Glomerular endothelial cell (primary cell): ENCODE measurements at places on chromosomes 3 and 15.

DNA sequence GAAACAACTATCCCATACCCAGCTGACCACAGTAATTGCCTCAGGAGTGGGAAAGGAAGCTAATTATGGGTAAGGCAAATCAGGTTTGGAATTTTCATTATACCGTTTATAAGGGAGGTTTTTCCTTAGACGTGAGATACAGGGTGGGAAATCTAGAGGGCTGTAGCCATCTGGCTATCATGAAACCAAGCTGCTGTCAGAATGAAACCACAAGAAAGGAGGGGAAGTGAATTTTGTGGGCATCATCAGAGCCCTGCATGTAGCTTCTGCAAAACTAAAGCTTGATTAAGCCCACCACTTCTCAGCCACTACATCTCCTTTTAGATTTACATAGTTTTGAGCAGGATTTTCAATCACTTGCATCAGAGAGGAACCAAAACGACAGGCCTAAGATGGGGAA lies 893.5 kb downstream of the TUSC7 start:
- no peak for DNase-seq

DNA sequence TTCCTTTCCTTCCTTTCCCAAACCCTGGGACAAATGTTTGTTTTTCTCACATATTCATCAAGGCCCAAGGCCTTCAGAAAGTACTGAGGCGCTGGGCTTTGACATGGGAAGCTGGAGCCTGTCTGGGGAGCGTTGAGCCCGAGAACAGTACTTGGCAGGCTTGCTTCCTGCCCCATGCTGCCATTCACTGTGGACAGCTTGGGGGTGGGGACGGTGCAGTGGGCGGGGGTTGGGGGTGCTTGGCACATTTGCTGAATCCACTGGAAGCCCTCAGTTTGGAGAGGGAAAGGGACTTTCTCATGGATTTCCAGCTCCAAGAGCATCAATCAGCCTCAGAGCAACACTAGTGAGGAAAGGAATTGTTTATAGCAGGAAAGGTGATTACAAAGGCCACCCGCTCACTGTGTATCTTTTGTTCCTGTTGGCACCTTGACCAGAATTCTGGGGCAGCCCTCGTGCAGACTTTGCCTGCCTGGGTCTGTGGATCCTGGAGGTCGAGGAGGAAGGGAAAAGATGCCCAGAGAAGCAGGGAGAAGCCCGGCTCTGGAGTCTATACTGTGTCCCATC lies 199.8 kb upstream of the RGMA start:
- DNase-seq, result no peak

DNA sequence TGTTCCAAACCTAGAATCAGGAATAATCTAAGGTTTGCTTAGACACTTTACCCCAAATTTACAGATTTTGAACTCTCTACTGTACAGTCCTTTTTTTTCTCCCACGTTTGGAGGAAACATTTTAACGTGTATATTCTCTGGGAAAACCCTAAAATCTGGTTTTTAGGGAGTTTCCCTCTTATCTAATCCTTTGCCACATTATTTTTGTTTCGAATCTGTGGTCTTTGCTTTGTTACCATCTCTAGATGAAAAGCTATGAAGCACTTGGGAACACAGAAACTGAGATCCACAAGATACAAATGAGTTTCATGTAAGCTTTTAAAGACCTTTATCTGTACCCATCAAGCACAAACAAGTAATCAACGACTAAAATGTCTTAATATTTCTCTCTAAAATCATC lies 41.3 kb downstream of the PLD1 start:
- no peak for DNase-seq

DNA sequence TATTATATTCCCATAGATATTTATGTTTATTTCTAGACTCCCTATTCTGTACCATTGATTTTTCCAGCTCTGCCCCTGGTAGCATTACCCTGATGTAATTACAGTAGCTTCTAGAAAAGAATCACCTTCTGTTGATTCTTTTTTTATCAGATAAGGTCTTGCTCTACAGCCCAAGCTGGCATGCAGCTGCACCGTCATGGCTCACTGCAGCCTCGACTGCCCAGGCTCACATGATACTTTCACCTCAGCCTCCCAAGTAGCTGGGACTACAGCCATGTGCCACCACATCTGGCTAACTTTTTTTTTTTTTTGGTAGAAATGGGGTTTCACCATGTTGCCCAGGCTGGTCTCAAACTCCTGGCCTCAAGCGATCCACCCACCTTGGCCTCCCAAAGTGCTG lies 41.8 kb downstream of the SLC24A1 start:
- DNase-seq, result no peak

- no peak for DNase-seq
Measured at GRCh38 chr15:22786868-22787698, 639 bp downstream of the NIPA1 start.

- no peak for DNase-seq
Measured at GRCh38 chr15:36605604-36606263, 26.3 kb downstream of the CDIN1 start.

DNA sequence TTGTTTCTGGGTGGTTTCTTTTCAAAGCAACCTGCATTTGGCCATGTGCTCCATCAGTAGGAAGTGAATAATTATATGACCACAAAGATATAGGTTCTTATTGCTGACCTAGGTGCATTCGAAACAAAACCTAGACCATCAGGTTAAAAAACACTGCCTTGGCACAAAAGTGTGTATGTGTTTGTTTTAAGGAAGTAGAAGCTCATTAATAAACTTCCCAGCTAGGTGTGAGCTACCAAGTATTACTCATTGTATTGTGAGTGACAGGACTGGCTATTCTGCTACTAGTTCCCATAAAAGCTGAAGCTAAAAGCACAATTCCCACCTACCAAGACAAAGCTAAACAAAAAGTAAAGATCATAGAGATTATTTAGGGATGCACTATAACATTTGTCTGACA lies 168.2 kb downstream of the TP63 start:
- no peak for DNase-seq

DNA sequence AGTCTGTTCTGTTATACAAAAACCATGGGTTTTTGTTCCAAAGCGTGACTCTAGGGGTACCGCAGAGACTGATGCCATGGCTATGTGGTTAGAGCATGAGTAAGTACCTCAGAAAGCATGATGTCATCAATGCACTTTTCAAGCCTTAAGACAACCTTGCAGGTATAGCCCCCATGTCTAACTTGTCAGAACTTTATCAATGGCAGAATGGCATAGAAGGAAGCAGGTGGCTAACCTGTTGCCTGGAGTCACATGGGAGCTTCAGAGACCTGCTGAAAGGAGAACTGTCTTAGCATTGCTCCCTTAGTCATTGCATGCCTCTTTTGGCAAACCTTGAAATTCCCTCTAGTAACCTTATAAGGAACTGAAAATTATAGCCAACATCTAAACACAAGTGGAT lies 52.5 kb downstream of the EOMES start:
- no peak for DNase-seq

GRCh38 chr3:114903213-114903612 lies 243.9 kb downstream of the ZBTB20 start:
- DNase-seq, result no peak

GRCh38 chr3:58530354-58530865 lies 6.6 kb downstream of the ACOX2 start:
- DNase-seq, result no peak

- no peak for DNase-seq
Measured at GRCh38 chr3:184693011-184693975, 18.6 kb downstream of the MAGEF1 start.

GRCh38 chr3:89419647-89420241 lies 312.3 kb downstream of the EPHA3 start:
- DNase-seq, result no peak

DNA sequence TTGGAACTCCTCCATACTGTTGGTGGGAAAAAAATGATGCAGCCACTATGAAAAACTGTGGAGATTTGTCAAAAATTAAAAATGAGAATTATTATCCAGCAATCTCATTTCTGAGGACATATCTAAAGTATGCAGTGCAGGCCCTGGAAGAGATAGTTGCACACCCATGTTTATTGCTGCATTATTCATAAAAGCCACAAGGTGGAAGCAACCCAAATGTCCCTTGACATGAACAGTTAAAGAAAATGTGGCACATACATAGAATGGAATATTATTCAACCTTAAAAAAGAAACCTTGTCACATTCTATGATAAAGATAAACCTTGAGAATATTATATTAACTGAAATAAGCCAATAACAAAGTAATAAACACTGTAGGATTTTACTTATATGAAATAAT lies 80.9 kb upstream of the ARHGEF26 start:
- no peak for DNase-seq

DNA sequence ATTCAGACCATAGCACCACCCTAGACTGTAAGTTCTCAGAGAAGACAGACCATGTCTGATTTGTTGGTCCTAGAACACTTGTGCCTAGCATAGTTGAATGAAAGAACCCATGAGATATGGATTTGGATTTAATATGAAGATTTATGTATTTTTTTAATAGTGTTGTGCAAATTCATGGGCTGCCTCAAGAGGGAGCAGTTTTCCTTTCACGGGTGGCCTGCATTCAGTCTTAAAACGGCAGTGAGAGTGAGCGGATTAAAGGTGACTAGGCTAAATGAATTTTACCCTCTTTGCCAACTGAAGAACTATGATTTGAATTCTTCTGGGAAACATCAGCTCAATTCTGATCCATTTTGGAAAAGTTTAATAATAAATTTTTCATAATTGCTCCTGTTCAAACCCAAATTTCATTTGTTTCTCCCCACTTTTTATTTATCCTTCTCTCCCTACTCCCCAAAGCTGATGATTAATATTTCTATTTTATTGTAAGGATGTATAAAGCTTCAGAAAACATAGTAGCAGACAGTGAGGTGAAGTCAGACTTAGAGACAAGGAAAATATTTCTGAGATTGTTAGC lies 67.3 kb downstream of the MORC1 start:
- DNase-seq, result no peak

GRCh38 chr15:63210151-63211091 lies 21.0 kb downstream of the RAB8B start:
- no peak for DNase-seq

- no peak for DNase-seq
Measured at GRCh38 chr3:124320976-124321375, 329.1 kb upstream of the ROPN1 start.

GRCh38 chr15:64527263-64527984 lies 67.0 kb downstream of the ZNF609 start:
- DNase-seq, result no peak

DNA sequence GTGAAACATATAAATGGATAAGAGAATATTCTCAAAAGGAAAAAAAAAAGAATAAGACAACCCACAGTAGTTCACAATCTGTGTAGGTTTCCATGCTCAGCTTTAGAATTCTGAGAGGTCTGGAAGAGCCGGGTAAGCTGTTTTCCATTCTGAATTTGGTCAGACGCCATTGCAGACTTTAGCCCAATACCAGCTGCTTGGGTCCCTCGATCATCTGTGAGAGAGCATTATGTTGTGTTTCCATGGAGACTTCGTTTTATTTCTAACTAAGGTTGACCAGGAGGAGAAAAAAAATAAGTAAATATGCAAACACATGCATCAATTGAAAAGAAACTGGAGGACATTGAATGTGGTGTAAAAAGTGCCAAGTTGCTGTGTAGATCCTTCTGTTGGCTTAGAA lies 25.5 kb downstream of the KCNAB1 start:
- no peak for DNase-seq

DNA sequence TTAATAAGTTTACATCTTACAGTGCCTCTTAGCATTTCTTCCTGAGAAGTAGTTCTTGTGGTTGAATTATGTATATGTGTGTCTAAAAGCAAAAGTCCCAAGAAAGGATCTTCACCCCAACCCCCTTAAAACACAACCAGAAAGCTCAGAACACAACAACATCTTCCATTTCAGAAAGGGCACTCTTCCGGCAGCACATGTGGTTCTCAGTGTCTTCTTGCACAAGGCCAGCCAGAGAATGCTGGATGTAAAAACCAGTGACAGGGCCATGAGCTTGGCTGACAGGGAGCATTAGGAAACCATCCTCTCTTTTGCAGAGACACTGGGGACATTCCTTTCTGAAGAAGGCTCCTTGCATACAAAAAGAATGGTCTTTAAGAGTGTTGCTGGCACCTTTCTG lies 45.0 kb downstream of the EEFSEC start:
- DNase-seq, result no peak

DNA sequence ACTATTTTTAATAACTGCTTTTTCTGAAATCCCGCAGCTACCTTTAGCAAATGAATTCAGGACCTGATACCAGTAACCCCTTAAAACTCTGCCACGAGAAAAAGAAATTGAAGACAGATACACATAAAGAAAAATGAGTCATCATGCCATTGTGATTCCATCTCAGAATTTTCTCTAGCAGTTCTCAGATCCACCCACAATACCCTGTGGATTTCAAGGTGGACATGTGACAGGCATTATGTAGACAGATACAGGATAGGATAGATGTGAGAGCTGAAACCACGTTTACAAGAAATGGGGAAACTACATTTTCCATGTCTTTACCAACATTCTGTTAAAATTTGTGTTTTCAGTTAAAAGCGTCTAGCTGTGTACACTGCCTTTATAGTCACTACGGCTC lies 291.9 kb upstream of the NR2F2 start:
- no peak for DNase-seq

GRCh38 chr3:44132061-44132460 lies 109.6 kb upstream of the TOPAZ1 start:
- no peak for DNase-seq

- no peak for DNase-seq
Measured at GRCh38 chr15:76678766-76679165, 226.4 kb downstream of the SCAPER start.

GRCh38 chr3:58519668-58520402 lies 17.2 kb downstream of the ACOX2 start:
- no peak for DNase-seq

GRCh38 chr3:119500265-119500664 lies 1.9 kb downstream of the TIMMDC1 start:
- DNase-seq, result no peak

DNA sequence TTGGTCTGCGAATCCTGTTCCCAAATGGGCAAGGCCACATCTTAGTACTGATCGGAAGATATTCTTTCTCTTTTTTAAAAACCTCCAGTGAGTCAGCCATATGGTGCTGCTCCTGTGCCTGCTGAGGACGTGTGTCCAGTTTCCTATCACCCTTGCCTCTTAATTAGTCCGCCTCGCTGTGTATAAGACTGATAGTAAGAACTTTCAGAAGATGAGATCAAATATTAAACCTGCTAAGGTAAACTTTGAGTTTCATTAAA lies 612 bp downstream of the UBA5 start:
- DNase-seq, result no peak

DNA sequence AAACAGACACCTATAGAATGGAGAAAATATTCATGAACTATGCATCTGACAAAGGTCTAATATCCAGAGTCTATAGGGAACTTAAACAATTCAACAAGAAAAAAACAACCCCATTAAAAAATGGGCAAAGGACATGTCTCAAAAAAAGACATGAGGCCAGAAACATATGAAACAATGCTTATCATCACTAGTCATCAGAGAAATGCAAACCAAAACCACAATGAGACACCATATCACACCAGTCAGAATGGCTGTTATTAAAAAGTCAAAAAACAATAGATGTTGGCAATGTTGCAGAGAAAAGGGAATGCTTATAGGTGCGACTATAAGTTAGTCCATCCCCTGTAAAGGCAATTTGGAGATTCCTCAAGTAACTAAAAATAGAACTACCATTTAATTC lies 11.4 kb upstream of the HDGFL3 start:
- DNase-seq, result no peak

- no peak for DNase-seq
Measured at GRCh38 chr3:62019906-62020305, 353.4 kb downstream of the FEZF2 start.

- DNase-seq, result no peak
Measured at GRCh38 chr15:38112406-38112805, 140.2 kb upstream of the SPRED1 start.
